ENCODE measurements at places on chromosomes 16 and 17.
A peak's percentile ranks its signal among the peaks of the same experiment; 100 is the strongest.

DNA sequence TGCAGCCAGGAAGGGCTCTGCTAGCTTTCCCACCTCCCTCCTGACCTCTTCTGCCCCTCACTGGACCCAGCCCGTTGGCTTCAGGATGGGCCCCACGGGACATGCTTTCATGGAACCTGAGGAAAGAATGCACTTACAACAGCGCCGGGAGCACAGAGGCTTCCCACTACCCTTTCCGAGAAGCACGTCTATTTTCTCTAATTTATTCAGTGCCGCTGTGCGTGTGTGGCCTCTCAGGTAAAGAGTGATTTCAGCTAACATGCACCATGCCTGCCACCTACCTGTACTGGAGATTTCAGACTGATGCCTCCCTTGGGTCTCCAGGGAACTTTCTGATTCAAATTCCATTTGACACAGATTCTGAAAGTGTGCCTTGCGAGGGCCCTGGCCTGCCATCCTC, 140.1 kb downstream of the CYLD start:
- no peak for DNase-seq

DNA sequence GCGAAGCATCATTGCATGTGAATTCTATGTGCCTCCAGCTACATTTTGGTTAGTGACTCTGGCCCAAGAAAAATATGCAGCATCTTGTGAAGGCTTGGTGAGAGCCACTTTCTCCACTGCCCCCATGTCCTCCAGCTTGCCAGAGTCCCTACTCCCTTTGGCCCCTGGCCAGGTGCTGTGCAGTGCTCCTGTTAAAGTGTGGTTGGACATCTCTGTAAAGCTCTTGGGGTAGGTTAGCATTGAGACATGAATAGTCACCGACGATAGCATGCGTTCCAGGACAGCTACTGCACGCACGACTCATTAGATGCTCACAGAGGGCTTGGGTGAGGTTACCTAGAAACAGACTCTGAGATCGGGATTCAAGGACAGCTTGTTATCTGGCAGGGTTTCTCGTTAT, 48.6 kb downstream of the FOXL1 start:
- DNase-seq = no peak

- no peak for DNase-seq
Measured at GRCh38 chr17:33113276-33113990, 121.8 kb downstream of the SPACA3 start.

GRCh38 chr16:70749006-70749678, 51.8 kb downstream of the VAC14 start:
- DNase-seq = no peak

DNA sequence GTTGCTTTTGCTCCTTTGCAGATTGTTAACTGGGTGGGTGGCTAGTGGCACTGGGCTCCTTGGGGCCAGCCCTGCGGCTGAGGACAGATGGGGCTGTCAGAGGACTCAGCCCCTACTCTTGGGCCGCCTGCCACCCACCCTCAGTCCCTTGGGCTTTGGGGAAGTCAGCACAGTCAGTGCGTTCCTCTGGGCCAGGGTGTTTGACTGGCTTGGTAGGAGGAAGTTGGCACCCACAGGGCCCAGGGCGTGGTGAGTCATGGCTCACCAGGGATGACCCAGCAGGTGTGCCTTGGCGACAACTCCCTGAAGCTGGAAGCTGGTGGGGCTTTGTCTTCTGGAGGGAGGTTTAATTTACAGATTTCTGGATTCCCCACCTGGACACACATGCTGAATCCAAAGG, 32.4 kb downstream of the HAPSTR1 start:
- no peak for DNase-seq

DNA sequence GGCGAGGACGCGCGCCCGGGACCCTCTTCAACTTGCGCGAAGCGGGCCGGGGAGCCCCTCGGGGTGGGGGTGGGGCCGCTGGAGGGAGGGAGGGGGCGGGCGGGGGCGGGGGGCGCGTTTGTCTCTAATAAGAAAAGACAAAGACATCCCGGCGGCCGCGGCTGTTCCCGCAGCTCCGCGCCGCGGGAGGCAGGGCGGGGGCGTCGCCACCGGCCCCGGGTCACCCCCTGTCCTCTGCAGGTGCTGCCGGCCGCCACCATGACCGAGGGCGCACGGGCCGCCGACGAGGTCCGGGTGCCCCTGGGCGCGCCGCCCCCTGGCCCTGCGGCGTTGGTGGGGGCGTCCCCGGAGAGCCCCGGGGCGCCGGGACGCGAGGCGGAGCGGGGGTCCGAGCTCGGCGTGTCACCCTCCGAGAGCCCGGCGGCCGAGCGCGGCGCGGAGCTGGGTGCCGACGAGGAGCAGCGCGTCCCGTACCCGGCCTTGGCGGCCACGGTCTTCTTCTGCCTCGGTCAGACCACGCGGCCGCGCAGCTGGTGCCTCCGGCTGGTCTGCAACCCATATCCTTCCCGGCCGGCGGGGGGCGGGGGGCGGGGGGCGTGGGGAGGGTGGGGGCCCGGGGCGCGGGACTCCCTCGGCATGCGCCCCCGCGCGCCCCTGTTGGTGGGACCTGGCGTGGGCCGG, 714 bp downstream of the CACNA1H start:
- no peak for DNase-seq

DNA sequence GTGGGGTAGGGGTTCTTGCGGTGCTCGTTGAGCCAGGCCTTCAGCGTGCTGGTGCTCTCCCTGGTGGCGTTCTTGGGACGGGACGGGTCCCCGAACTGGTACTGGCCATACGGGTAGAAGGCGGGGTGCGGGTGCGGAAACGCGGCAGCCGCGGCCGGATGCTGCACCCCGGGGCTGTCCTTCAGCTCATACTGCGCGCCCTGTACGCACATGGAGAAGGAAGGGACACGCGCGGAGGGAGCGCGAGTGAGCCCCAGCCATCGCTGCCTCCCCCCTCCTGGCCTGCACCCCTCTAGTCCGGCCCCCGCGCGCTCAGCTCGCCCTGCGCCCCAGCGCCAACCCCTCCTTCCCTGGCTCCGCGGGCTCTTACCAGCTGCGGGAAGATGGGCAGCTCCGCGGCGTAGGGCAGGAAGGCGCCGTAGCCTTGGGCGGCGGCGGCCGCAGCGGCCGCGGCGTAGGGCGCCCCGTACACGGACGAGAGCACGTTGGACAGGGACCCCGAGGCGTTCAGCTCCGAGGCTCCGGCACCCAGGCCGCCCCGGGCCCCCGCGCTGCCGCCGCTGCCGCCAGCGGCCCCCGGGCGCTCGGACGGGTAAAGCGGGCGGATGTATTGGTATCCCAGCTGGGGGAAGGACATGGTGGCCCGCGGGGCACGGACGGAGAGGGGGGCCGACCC, 1.0 kb downstream of the IRX3 start:
- no peak for DNase-seq

GRCh38 chr16:64012166-64012565, 1109.7 kb downstream of the CDH11 start:
- no peak for DNase-seq

DNA sequence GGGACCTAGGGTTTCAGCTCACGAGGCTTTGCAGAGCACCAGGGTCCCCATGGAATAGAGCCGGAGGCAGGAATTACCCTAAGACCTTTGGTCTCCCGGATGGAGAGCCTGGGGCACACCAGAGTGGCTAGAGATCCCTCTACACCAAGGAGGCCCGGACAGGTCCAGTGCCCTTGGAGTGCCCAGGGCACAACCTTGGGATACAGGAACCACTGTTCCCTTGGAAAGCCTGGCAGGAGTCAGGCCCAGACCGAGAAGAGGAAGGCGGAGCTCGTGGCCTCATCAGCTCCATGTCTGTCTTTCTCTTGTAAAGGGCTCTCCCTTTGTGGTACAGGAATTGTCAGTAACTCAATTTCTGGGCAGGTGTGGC, 3.8 kb upstream of the DBNDD1 start:
- no peak for DNase-seq

- DNase-seq = no peak
Measured at GRCh38 chr17:81667754-81668153, 1.2 kb downstream of the CCDC137 start.

DNA sequence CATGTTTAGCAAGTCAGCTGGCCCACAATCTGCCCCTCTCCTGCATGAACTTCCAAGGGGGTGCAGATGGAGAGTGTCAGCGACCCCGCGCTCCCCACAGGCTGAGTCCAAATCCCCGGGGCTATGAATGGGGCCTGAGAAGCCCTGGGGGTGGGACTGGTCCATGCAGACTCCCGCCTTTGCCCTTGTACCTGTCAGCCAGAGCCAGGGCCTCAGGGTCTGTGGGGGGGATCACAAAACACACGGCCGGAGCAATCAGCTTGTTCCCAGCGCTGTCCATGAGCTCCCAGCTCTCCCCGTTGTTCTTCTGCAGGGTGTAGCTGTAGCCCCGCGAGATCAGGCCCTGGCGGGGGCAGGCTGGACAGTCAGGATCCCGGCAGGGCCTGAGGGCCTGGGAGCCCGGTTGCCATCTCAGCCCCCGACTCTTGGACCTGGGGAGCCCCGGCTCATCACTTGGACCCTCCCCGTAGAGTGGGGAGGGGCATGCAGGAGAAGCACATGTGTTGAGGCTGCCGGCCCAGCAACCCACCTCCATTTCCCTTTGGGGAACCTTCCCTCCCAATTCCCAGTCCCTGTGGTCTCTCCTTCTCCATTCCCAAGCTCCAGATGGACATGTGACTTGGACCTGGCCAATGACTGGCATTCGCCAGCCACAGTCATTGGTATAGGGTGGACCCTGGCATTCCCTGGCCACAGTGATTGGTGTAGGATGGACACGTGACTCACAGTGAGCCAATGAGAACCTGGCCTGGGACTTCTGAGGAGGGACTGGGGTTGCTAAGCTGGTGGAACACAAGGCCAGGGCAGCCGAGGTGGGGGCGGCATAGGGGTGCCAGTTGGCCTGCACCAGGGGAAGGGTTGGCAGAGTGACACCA, 42.4 kb downstream of the PPL start:
- peak; percentile 91 for DNase-seq

DNA sequence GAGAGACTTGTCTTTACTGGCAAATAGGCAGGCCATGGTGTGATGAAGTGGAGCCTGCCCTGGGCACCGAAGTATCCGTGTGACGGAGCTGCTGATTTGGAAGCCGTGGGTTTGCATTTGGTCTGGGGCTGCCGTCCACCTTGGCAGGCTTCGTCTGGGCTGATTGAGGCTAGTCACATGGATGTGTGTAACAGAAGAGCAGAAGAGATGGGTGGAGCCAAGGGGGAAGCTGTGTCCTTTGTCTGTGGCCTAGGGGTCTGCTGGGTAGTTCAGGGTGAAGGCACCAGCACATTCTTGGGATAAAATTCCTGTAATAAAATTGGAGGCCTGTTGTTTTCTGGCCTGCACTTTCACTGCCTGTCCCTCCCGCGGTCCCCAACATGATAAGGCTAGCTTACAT, 106.1 kb downstream of the AATF start:
- DNase-seq = no peak

- DNase-seq = peak; percentile 85
Measured at GRCh38 chr17:44345454-44346026, 438 bp downstream of the GRN start.

Data from SK-N-DZ (cell line).